Left lobe of liver (tissue), 2 donors: ENCODE measurements at places on chromosomes 2 and 18.
A peak's percentile ranks its signal among the peaks of the same experiment; 100 is the strongest.

DNA sequence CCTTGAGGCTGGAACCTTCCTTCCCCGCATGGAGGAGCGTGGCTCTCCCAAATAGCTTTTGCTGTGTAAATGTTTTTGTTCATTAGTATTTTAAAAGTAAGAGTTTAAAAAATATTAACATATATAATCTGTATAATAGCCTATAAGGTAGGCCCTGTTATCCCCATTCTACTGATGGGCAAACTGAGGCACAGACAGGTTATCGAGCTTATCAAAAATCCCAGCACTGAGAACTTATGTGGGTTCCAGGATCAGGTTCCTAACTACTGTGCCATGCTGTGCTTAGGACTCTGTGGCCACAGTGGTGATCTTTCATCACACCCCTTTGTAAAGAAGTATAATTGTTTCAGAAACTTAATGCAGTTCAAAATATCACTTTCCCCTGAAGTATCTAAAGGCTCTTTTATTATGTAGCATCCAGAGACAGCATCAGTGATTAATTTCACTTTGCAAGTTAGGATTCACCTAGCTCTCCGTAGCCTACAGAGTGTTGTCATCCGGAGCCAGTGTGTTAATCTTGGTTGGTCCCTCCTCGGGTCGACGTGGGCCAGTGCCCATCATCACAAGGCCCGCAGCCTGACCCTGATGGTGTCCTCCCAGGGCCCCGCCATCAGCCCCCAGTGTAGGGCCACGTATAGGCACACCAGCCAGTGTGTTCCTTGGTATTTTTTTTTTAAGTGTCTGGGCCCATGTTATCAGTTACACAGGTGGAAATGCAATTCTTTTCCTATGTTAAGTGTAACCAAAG lies 28.7 kb downstream of the CABLES1 start:
- DNase-seq, result no peak

DNA sequence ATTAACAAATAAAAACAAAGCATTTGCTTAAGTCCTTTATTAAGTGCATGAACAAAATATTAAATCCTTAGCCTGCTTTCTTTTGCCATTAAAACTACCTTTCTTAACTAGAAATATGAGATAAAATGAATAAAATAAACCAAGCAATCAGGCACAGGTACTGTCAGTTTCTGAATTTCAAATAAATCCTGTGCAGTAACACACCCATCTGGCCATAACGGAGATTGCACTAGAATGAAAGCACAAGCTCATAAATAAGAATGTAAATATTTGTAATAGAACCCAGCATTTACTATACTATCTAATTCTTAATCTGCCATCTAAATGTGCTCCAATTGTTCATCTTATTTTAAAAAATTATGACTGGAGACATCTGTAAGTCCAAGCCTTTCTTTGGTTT lies 31.9 kb downstream of the PRKRA start:
- no peak for DNase-seq

GRCh38 chr2:217246108-217246507 lies 386.2 kb upstream of the TNP1 start:
- DNase-seq, result no peak

- peak; percentile 45 for DNase-seq
Measured at GRCh38 chr2:63049970-63050333, 678 bp upstream of the OTX1 start.

GRCh38 chr2:188332619-188333018 lies 40.9 kb downstream of the GULP1 start:
- DNase-seq, result no peak

- DNase-seq, result no peak
Measured at GRCh38 chr2:7530001-7530400, 612.8 kb downstream of the RNF144A start.

DNA sequence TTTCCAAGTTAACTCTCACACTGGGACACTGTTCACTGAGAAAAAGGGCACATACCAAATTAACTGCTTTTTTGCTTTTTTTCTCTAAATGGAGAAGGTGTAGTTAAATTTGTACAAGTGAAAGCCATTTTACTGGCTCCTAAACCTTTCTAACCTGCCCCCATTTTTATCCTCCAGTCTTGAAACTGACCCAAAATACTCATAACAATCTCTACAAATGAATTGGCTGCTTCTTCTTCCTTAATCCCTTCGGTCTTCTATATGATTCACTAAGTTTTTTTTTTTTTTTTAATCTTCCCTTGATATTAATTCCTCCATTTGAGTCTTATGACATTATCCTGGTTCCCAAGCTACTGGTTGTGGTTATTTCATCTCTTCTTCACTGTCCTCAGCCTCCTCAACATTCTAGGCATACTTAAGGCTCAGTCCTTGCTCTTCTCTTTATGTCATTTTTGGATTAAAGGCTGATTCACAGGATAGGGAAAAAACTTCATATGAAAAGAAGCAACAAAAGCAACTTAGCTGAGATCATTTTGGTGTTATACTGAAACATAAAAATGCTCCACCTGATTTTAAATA lies 19.8 kb downstream of the ORC2 start:
- no peak for DNase-seq

DNA sequence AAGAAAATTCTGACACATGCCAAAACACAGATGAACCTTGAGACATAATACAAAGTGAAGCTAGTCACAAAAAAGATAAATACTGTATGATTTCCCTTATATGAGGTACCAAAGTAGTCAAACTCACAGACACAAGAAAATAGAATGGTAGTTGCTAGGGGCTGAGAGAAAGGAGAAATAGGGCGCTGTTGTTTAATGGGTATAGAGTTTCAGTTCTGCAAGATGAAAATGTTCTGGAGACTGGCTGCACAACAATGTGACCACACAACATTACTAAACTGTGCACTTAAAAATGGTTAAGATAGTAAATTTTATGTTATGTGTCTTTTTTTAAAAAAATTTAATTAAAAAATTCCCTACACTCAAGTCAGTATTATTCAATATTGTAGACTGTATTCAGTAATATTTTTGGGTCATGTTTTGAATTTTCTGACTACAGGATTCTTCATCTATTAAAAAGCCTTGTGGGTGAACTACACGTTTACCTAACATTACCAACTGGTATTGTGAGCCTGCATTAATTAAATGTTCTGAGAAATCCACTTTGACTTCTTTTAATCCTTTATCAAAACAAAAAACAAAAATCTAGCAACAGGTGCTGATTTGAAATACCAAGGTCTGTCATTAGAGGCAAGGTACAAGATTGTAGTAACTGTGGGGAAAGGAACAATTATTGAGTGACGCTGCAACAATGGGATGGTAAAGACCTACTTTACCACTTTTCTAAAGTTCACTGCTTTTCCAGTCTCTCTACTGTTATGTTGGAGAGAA lies 140.8 kb upstream of the ZFP36L2 start:
- no peak for DNase-seq

DNA sequence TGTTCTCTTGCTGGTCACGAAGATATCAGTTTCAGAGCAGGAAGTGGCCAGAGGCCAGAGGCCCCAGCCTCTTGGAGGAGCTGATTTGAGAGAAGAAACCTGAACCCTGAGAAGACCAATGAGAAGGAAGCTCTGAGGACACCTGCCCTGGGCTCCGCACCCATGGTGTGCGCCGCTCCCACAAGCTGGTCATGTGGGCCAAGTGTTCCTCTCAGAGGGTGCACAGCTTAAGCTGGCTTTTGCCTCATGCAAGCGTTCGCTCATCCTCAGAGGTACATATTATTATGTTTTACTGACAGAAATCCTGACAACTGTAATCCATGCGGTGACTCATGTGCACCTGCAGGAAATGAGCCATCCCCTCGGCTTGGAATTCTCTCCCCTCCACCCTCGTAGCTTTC lies 316.1 kb upstream of the MYT1L start:
- peak; percentile 22 for DNase-seq

- no peak for DNase-seq
Measured at GRCh38 chr18:29028560-29028959, 851.6 kb upstream of the CDH2 start.

GRCh38 chr2:222833410-222833809 lies 27.4 kb upstream of the ACSL3 start:
- no peak for DNase-seq

DNA sequence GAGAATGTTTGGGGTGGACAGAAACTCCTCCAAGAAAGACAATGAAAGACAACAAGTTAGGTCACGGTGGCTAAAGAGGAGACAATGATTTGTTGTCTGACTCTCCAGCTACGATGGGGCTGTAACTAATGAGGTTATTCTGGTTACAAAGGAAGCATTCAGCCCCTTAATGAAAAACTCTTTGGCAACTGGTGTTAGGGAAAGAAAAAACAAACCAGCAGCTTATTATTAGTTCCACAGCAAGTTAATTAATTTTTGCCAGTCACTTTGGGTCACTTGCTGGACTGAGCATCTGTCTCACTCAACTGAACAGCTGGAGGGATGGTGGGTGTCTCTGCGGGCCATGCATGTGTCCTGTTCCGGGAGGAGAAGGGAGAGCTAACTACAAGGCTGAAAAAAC lies 263.7 kb downstream of the ALK start:
- no peak for DNase-seq
